NCI-H1092 (cell line): ENCODE measurements at places on chromosomes 16 and 17.

GRCh38 chr17:76053246-76054111 lies 18.8 kb downstream of the SRP68 start:
- DNase-seq, result no peak

GRCh38 chr17:37541880-37542660 lies 52.4 kb downstream of the DUSP14 start:
- DNase-seq, result no peak

GRCh38 chr16:79286646-79287423 lies 313.7 kb downstream of the MAF start:
- peak; percentile 97 for DNase-seq

GRCh38 chr17:2064147-2064489 lies 9.2 kb downstream of the HIC1 start:
- no peak for DNase-seq
